Fibroblast of the aortic adventitia (primary cell): ENCODE measurements at places on chromosomes 11 and 22. TPM values are rescaled to one million over a fixed set of nuclear protein-coding genes. Genes with fewer than 3 reads are reported as not detected.

ACR gene
- not detected in 2 replicates for total RNA-seq

IL18 gene
- total RNA-seq: 0.81 and 1.4 TPM in 2 replicates

TMPRSS4 gene
- not detected in 2 replicates for total RNA-seq

C22orf39 gene
- total RNA-seq: 9.6 and 10.5 TPM in 2 replicates

CBLIF gene
- total RNA-seq: not detected in 2 replicates

EFCAB6 gene
- 2.5 and 2.7 TPM in 2 replicates for total RNA-seq

TMA7B gene
- total RNA-seq: not detected in 2 replicates

ZBTB16 gene
- 0.27 and 0.41 TPM in 2 replicates for total RNA-seq

KRTAP5-9 gene
- not detected in 2 replicates for total RNA-seq

PRRG4 gene
- total RNA-seq: 0.36 and 0.49 TPM in 2 replicates

FUT4 gene
- 5.6 and 7.1 TPM in 2 replicates for total RNA-seq

TLCD5 gene
- total RNA-seq: 5.8 and 6.4 TPM in 2 replicates

KRTAP5-1 gene
- not detected in 2 replicates for total RNA-seq

PAK1 gene
- 56.2 and 95.2 TPM in 2 replicates for total RNA-seq

APOA4 gene
- not detected in 2 replicates for total RNA-seq

SEPTIN5 gene
- total RNA-seq: 18.4 and 62.3 TPM in 2 replicates

SPATA19 gene
- not detected in 2 replicates for total RNA-seq

OR51B2 gene
- not detected in 2 replicates for total RNA-seq

TRIM51 gene
- total RNA-seq: not detected in 2 replicates

TRIM22 gene
- total RNA-seq: 73.8 and 93.1 TPM in 2 replicates

SCGB1D2 gene
- not detected in 2 replicates for total RNA-seq

SERHL2 gene
- total RNA-seq: 2.0 and 2.2 TPM in 2 replicates

MUC6 gene
- total RNA-seq: under 0.01 TPM in 1 of 2 replicates, not detected in the other

CCDC82 gene
- total RNA-seq: 31.2 and 53.1 TPM in 2 replicates

IGLL1 gene
- total RNA-seq: not detected in 2 replicates

AKIP1 gene
- 22.1 and 32.7 TPM in 2 replicates for total RNA-seq

SLC25A18 gene
- total RNA-seq: 0.16 TPM in 1 of 2 replicates, not detected in the other
